ENCODE measurements at places on chromosomes 1 and 21. TPM values are rescaled to one million over a fixed set of nuclear protein-coding genes. Genes with fewer than 3 reads are reported as not detected.

DNA sequence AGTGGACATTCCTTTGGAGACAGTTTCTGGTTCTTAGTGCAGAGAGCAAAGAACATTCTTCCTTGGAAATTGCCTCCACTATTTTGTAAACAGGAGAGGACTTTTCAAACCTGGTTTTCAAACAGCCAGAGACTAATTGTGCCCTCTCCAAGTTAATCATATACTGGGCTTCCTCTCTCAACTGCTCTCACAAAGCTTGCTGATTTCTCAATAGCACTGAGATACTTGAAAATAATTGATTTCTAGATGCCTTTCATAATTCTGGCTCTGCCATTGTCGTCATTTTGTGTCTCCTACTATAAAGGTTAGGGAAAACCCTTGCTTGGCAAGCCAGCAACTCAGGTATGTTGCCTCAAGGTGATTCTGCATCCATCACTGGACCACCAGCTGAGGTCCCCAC, 56.0 kb downstream of the KCNJ15 start:
- DNase-seq = no peak

- DNase-seq = no peak
Measured at GRCh38 chr1:185074307-185074706, 28.9 kb downstream of the RNF2 start.

GRCh38 chr21:36788120-36788638, 89.3 kb downstream of the SIM2 start:
- no peak for DNase-seq

- DNase-seq = peak; percentile 93
Measured at GRCh38 chr1:209805875-209806760, at the start of gene IRF6. IRF6 (minus strand) TSS chr1:209806142; CDS start chr1:209801413, 4,729 bp downstream.

- no peak for DNase-seq
Measured at GRCh38 chr1:151124763-151125403, 21.5 kb downstream of the SEMA6C start.

- no peak for DNase-seq
Measured at GRCh38 chr1:26053718-26054560, 8.0 kb upstream of the SLC30A2 start.

- no peak for DNase-seq
Measured at GRCh38 chr1:231021540-231022031, 18.5 kb downstream of the FAM89A start.

- no peak for DNase-seq
Measured at GRCh38 chr21:32547018-32547417, 38.3 kb downstream of the TCP10L start.

DNA sequence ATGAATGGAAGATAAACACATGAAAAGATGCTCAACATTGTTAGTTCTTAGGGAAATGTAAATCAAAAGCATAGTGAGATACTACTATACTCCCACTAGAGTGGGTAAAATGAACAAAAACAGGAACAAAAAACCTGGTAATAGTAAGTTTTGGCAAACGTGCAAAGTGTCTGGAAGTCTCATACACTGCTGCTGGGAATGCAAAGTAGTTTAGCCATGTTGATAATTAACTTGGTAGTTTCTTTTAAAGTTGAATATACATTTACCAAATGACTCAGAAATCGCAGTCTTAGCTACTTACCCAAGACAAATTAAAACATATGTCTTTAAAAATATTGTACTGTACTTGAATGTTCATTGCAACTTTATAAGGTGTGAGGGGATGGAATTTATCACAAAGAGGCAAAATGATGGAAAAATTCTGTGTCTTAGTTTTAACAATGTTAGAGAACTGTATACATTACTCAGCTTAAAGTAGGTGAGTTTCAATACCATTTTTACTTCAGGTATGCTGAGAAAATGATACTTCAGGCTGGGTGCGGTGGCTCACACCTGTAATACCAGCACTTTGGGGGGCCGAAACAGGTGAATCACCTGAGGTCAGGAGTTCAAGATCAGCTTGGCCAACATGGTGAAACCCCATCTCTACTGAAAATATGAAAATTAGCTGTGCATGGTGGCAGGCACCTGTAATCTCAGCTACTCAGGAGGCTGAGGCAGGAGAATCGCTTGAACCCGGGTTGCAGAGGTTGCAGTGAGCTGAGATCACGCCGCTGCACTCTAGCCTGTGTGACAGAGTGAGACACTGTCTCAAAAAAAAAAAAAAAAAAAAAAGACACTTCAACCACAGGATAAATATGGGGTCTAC, 102.3 kb downstream of the PDE4B start:
- no peak for DNase-seq

The FCRLB gene
- 0.35 TPM for polyA plus RNA-seq

The CHRNB2 gene
- polyA plus RNA-seq = 1.8 TPM

The TMPRSS3 gene
- 0.77 TPM for polyA plus RNA-seq

The FCRL2 gene
- 0.15 TPM for polyA plus RNA-seq

The KRTAP21-2 gene
- polyA plus RNA-seq = not detected

The OLFML2B gene
- polyA plus RNA-seq = 16.6 TPM

The CNR2 gene
- 0.27 TPM for polyA plus RNA-seq
